NCI-H524 (cell line): ENCODE measurements at places on chromosomes 2 and 18.

DNA sequence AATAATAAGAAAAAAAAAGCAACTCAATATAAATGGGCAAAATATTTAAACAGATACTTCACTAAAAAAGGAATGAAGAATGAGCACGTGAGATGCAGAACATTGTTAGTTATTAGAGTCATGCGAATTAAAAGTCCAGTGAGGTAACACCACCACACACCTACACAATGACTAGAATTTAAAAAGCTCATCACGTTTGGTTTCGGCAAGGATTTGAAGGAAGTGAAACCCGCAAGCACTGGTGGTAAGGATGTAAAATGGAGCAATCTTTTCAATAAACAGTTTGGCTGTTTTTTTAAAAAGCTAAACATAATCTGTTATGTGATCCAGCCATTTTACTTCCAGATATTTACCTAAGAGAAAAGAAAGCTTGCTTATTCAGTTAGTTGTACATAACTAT lies 1181.6 kb upstream of the CELF4 start:
- DNase-seq: no peak

DNA sequence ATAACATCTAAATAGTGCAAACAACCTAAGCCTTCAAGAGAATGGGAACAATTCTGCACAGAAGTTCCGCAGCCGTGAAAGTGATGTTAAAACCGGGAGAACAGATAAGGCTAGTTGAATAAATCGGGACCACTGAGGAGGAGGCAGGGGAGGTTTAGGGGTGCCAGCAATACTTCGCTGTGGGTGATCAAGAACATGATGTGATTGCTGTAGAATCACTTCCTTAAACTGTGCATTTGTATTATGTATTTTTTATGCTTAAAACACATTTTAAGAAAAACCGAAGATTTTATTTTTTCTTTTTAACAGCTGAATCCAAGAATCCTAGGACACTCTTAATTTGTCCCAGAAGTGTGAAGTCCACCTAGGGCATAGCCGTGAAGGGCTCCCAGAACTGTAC lies 33.6 kb downstream of the TTC32 start:
- DNase-seq: no peak

DNA sequence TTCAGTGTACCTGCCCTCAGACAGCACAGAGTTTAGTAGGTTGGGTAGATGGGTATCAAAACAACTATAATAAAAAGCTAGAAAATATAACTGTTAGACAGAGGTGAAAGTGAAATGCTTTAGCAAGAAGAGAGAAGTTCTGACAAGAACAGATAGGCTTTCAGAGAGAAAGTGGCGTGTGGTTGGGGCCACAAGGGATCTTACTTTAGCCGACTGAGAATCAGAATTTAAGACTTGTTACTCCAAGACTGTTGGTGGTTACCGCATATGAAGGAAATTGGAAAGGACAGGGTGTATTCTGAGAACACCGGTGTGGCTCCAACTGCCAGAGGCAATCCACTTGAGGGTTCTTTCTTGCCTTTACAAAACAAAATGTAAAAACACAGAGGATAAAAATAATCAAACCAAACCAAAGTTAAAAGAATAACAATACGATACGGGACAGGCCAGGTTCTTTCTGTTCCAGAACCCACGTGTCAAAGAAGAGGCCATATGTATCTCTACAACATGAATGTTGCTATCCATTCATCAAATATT lies 44.4 kb upstream of the AGPS start:
- DNase-seq: no peak

DNA sequence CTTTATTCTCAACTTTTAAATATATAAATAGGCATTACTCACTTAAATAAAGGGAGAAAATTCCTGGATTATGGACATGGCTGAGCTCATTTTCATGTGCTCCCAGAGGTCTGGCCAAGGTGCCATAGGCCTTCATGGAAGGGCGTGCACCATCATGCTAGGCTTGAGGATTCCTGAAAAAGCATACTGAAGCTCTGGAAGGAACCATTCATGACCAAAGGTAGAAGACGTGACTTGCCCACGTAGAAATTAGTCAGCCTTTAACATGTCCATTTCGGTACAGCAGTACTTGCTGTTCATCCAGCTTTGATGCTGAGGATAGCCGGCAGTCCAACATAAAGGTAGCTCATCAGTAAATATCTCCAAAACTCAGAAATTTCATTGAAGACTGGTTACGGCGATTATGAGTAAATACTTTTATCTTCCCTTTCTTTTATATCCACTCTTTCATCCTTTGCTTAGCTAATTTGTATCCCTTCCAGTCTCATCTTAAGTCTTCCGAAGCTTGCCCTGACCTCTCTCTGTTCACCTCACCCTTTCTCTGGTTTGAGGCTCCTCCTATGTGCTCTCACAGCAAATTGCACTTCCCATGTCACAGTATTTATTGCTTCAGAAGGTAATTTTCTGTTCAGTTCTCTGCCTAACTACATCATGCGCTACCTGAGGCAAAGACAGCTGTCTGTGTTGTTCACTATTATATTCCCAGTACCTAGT lies 32.3 kb upstream of the ASNSD1 start:
- no peak for DNase-seq

DNA sequence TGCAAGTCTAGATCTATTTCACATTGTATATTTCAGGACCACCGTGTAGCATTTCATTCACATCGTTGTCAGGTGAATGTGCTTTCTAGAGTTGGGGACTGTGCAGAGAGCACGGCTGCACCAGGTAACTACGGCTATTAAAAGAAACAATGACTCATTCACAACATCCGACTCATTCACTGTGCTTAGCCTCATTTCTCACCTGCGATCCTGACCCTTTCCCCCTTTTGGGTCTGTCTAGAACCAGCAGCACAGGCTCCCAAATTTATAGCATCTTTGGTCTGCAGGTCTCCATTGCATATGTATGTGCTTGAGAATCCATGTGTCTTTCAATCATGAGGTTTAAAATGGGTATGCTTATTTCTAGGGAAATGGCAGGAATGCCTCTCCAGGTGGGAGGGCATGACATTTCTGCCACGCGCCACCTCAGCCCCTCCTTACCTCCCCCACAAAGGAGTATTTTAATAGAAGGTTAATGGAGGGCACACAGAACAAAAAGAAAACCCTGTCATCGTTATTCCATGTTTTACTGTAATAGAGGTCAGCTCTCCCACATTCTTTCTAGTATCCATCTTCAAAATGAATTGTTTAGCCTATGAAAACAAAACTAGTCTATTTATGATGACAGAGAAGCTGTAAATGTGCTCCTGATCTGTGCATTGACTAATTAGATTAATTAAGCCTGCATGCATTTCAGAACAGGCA lies 246.7 kb upstream of the EPHA4 start:
- no peak for DNase-seq

- no peak for DNase-seq
Observed at GRCh38 chr2:113848758-113849415, 41.0 kb upstream of the ACTR3 start.
